ENCODE measurements at places on chromosomes 13 and 19. TPM values are rescaled to one million over a fixed set of nuclear protein-coding genes. Genes with fewer than 3 reads are reported as not detected.

DNA sequence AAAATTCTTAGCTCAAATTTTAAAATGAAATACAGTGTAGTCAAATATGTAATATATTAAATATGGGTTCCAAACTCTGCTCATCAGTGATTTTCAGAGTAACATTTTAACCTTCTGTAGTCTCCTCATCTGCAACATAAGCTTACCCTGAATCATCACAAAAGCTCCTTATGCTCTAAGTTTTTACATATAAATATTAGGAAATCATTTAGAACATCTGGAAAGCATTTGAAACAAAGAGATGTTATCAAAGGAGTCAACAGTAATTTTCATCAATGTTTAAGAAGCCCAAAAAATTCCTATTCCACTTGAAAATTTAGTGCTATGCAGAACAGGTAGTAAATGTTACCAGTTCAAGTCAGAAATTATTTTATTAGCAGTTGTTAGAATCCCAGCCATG, 224.7 kb downstream of the DCT start:
- no peak for DNase-seq

- no peak for DNase-seq
Observed at GRCh38 chr13:46303742-46304385, 83.2 kb downstream of the RUBCNL start.

DNA sequence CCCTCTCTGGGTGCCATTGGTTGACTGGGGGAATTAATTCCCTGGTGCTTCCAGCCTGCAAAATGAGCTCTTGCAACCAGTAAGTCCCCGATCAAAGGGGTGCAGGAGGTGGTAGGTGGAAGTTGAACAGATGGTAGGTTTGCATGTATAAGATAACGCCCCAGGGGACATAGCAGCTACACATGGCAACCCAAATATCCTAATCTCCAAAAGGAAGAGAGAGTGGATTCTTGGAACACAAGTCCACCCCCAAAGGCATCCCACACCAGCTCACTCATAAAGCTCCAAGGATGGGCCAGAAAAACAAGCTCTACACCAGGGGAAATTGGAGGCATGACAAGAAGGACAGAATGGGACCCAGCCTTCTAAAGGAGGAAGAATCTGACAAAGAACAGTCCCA, 4.8 kb downstream of the CD209 start:
- DNase-seq: no peak

- no peak for DNase-seq
Observed at GRCh38 chr19:48986211-48986610, 6.9 kb downstream of the GYS1 start.

DNA sequence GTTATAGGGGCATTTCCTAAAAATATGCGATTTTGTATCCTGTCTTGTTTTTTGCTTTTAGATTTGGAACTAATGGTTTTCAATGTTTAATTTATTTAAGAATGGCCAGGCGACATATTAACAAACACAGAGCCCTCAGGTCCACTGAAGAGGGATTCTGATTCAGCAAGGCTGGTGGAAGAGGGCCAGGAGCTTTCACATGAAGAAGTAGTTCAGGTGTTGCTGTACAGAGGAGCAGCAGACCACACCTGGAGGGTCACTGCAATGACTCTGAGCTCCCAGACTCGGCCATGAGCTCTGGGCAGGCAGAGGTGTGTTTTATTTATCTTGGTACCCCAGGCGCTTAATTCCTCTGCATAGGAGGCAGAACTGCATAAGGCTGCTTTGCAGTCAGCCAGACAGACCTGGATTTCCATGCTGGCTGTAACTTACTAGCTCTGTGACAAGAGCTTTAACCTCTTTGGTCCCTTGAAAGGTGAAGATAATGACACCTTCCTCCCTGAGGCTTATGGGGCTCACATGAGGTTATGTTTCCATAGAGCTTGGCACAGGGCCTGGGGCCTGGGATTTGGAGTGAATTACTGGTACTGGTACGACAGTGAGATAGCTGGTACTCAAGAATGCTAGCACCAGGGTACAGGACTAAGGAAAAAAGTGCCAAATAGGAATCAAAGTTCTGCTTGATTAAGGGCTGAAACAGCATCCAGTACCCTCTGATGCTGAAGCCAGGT, 184.7 kb downstream of the OXGR1 start:
- peak; percentile 42 for DNase-seq

GRCh38 chr13:96999091-96999490, 4.8 kb upstream of the OXGR1 start:
- DNase-seq: no peak

GRCh38 chr19:10419646-10420443, 493 bp upstream of the PDE4A start:
- DNase-seq: no peak

GRCh38 chr13:75985132-75985531, 349.0 kb downstream of the LMO7 start:
- no peak for DNase-seq

DNA sequence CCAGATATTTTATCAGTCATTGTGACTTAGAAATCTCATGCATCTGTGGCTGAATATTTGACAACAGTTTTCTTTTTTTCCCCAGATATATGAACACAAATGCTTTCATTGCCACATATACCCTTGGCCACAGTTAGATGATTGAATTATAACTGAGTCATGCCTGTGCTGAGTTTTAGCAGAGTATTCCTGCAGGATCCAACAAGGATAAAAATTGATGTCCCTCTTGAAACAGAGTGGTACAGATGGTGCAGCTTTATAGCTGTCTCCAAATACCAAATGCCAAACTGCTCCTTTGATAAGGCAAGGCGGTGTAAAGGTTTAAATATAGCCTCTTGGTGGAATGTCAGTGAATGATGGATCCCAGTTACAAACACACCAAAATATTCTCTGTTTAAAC, 428.5 kb downstream of the GPC6 start:
- DNase-seq: no peak

- DNase-seq: no peak
Observed at GRCh38 chr13:85321734-85322133, 477.5 kb downstream of the SLITRK6 start.

PPP2R1A gene
- 372 TPM for total RNA-seq

IZUMO1 gene
- 1.0 TPM for total RNA-seq

SIGLEC11 gene
- total RNA-seq: 0.59 TPM

SIGLEC12 gene
- total RNA-seq: not detected

NXNL1 gene
- total RNA-seq: not detected

ZNF471 gene
- 7.6 TPM for total RNA-seq

LRRC63 gene
- total RNA-seq: 0.17 TPM

TUBB4A gene
- 2.8 TPM for total RNA-seq

ZNF99 gene
- total RNA-seq: 0.02 TPM

COG3 gene
- 15.1 TPM for total RNA-seq

Data from left ventricle myocardium superior (tissue), 1 donor.